T47D (cell line): ENCODE measurements at places on chromosomes 6 and 20.

- no peak for DNase-seq
These were observed 153.5 kb downstream of the DLL1 start for GRCh38 chr6:170137176-170137891.

DNA sequence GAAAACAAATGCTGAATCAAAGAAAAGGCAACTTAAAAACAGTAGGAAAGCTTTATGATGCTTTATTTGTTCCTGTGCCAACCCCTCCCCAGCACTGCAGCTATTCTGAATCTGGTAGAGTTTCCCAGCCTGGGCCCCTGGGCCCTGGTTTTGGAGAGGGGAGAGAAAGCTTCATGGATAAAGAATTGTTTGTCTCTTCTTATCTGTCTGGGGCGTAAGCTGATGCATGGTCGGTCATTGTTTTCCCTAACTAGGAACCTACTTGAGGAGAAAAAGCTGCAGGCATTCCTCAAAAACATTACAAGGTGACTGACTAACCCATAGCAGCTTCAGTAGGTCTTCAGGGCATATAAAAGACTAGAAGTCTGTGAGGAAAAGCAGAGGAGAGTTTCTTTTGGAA, 758.1 kb upstream of the EPHA7 start:
- no peak for DNase-seq

- no peak for DNase-seq
These were observed 223.1 kb upstream of the SLC35B3 start for GRCh38 chr6:8658416-8658815.

DNA sequence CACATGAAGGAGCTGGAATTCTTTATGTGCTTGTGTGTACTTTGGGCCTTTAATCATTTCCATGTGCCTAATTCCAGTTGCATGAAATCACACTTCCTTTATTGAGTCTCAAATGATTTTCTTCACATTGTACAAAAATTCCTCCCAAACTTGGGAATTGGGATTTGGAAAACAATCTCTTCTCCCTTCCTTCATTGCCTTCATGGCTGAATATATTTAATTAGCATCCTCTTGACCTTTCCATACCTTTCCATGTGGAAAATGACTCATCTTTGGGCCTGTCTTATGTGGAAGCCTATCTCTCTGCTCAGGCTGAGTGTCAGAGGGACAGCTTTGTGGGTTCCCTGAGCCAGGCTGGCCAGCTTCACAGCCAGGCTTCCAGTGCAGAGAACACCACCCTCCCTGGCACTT, 33.0 kb upstream of the CDH4 start:
- DNase-seq, result no peak

DNA sequence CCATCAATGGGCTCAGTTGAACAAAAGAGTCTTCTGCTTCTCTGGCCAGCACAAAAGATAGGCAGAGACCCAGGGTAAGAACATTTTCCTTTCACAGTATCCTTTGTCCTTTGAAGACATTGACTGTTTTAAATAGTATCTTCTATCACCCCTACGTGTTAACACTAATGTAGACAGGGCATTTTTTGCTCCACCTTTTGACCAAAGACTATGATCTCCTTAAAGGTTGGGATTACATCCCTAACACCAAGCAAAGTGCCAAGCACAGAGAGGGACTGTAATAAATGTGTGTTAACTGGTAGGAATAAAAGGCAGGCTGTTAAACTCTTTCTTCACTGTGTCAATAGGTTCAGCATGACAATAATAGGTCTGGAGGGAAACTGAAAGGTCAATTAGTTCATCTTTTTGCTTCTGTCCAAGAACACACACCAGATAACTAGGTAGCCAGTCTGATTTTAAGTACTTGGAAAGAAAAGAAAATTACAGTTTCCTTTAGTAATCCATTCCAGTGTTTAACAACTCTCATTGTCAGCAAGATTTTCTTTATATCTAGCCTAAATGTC, 63.6 kb upstream of the NOX3 start:
- DNase-seq, result no peak

DNA sequence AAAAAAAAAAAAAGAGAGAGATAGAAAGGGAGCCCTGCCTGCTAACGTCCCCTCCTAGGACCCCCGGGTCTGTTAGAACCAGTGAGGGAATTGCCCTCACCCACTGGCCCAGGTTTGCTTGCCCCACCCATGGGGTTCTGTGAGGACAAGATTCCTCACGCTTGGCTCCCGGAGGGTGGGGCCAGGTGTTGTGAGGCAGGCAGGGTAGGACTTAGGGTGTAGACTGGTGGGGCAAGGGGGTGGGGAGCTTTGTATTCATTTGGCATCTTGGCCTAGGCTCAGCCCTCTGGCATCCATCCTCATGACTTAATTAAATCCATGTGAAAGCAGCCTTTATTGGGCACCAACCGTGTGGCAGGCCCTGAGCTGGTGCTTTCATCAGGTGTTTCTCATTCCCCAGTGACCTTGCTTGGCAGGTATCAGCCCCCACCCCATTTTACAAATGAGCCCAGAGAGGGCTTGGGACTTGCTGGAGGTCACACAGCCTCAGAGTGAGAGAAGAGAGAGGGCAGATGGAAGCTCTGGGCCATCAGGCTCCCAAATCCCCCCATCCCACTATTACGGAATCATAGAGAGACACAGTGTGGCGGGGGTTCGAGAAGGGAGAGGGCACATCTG, 19.0 kb downstream of the RAB44 start:
- no peak for DNase-seq

GRCh38 chr6:134574491-134574890, 256.6 kb upstream of the SGK1 start:
- DNase-seq, result no peak

GRCh38 chr6:116096979-116097816, 3.5 kb upstream of the NT5DC1 start:
- DNase-seq, result no peak

- no peak for DNase-seq
These were observed 512 bp downstream of the TTBK1 start for GRCh38 chr6:43243664-43244321.

DNA sequence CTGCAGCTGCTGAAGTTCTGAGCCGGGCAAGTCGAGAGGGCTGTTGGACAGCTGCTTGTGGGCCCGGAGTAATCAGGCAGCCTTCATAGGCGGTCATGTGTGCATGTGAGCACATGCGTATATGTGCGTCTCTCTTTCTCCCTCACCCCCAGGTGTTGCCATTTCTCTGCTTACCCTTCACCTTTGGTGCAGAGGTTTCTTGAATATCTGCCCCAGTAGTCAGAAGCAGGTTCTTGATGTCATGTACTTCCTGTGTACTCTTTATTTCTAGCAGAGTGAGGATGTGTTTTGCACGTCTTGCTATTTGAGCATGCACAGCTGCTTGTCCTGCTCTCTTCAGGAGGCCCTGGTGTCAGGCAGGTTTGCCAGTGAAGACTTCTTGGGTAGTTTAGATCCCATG, 21.2 kb upstream of the MAPK13 start:
- DNase-seq, result no peak

DNA sequence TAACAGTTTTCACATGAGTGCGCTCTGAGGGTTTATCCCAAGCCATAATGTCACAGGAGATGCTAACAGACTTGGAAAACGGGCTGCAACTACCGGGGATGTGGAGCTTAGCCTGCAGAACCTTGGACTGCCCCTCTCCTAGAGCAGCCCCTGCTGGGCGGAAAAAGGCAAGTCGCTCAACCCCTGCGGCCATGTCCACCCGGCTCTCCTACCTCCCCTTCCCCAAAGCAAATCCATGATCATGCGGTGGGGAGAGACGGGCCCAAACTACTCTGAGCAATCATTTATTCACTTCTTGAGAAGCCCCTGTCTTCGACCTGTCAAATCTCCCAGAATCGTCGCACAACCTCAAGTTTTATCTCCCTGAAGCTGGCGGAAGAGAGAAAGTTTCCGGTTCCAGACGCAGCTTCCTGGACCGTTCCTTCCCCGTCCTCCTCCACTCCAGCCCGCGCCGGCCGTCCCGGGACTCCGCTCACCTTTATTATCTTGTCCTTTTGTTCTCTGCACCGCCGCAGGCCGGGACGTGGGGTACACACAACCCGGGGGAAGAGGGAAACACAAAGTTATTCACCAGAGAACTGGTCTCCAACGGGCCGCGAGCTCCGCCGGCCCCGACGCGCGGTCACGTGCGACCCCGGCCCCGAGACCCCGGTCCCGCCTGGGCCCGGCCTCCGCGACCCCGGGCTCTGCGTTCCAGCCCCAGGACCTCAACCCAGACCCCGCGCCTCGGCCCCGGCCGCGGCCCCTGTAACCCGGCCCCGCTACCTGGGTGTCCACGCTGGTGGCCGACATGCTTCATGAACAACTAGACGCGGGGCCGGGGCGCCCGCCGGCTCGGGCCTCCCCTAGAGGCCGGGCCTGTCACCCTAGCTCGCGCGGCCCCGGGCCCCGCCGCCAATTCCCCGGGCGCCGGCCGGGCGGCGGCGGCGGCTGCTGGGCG, 560 bp downstream of the YTHDF1 start:
- peak; percentile 79 for DNase-seq

DNA sequence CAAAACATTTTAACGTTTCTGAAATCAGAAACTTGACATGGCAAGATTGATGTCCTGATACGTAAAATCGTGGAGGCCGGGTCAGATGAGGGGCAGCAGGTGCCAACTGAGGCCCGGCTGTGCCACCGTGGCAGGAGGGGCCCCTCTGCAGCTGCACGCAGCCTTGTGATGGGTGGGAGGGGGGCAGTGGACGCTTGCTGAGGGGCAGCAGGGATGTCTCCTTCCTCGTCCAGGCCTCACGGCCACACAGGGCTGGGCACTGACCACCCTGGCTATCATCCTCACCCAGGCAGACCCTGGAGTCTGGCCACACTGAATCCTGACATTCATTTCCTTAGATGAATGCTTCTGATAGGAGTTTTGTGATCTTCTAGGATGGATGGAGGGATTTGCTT, 114.7 kb downstream of the ERMARD start:
- no peak for DNase-seq

- no peak for DNase-seq
These were observed 68.8 kb downstream of the CLIC5 start for GRCh38 chr6:45946887-45947286.

- DNase-seq, result peak; percentile 7
These were observed 141.3 kb downstream of the TRMT11 start for GRCh38 chr6:126127659-126128058.

DNA sequence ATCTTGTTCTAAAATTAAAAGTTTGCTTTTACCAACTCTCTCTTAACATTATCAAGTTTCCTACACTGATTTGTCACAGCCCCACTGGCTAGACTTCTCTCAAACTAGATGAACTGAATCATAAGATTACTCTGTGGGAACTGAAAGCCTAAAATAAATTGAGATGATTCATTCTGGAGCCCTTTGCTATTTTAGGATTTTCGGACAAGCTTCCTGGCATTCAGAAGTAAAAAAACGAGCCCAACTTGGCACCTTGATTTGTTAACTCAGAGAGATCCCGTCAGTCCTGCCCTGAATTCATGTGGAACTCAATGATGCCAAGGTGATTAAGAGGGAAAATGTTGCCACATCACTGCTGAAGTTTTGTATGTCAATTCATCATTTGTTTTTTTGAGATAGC, 122.0 kb upstream of the NRSN1 start:
- DNase-seq, result no peak

DNA sequence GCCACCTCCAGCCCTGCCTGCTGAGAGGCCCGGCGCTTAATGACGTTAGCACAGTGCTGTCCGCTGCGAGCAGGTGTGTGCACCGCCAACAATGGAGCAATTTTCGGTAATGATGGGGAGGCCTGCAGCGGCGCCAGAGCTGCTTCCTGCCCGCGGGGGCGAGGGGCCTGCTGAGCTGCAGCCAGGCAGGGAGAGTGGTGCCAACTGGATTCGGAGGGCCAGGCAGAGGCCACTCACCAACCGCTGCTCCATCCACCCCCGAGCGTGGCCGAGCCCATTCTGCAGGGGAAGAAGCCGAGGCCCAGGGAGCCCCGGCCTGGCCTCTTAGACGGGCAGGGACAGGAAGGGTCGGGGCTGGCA, 9.6 kb downstream of the HRH3 start:
- no peak for DNase-seq

- peak; percentile 48 for DNase-seq
These were observed 290.2 kb downstream of the BTBD3 start for GRCh38 chr20:12207875-12208274.

- DNase-seq, result no peak
These were observed 342.8 kb downstream of the FOXA2 start for GRCh38 chr20:22241609-22242008.

GRCh38 chr20:63696628-63697356, at the start of gene TNFRSF6B:
Gene TNFRSF6B (plus strand): TSS chr20:63696652. CDS start chr20:63696768, 116 bp downstream.
- DNase-seq, result no peak

GRCh38 chr6:141415896-141416295, 716.8 kb upstream of the GJE1 start:
- DNase-seq, result no peak

DNA sequence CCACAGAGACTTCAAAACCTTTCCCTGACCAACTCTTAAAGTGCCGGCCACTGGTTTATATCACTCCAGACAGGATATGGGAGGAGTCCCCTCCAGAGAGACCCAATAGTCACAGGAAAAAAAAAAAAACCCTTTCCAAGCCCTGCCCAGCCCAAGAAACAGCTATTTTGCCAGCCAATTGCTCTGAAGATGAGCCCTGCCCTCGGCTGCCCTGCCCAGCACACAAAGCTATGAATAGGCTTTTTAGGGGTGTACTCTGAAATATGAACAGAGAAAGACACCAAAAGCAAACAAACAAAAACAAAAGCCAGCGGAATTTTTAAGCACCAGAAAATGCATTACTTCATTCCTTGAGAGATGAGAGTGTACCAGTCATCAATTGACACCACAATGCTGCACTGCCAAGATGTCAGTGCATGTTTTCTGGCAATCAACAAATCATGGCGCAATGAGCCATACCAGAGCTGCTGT, 275.1 kb downstream of the C6orf118 start:
- DNase-seq, result no peak

DNA sequence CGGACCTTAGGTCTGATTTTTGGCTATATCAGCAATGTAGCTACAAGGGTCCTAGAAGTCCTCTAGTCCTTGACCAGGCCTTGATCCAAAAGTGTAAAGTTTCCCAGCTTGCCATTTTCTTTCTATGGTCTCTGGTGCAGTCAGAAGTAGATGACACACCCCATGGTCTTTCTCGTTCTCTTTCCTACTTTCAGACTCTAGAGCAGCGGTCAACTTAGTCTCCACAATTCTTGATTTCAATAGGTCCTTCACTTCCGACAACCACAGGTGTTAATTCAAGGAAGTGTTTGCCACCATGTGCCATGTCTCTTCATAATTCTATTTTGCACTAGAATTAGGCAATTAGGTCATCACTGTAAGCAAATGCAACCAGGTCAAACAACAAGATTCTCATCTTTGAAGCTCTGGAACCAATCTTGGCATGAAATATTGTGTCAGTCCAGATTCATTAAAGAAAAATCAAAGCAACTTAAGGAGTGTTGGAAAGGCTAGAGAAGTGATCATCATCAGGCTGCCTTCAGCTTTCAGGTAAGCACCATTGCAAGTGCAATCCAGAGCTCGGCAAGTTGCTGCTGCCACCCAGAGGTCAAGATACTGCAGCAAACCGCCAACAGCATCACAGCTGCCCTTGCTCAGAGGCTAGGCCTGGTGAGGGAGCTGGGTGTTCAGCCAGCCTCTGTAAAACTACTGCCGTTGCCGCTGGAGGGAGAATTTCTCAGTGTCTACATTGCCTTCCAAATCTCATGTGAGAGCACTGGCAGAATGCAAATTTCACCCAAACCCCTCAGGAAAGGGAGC, 5.6 kb upstream of the SYNE1 start:
- DNase-seq, result peak; percentile 23
